ENCODE measurements at places on chromosomes 5 and 9.

- DNase-seq: no peak
Observed at GRCh38 chr9:37033682-37034304, at the start of gene PAX5. Gene PAX5 (minus strand): TSS chr9:37034268. CDS start chr9:37034031, 237 bp downstream.

DNA sequence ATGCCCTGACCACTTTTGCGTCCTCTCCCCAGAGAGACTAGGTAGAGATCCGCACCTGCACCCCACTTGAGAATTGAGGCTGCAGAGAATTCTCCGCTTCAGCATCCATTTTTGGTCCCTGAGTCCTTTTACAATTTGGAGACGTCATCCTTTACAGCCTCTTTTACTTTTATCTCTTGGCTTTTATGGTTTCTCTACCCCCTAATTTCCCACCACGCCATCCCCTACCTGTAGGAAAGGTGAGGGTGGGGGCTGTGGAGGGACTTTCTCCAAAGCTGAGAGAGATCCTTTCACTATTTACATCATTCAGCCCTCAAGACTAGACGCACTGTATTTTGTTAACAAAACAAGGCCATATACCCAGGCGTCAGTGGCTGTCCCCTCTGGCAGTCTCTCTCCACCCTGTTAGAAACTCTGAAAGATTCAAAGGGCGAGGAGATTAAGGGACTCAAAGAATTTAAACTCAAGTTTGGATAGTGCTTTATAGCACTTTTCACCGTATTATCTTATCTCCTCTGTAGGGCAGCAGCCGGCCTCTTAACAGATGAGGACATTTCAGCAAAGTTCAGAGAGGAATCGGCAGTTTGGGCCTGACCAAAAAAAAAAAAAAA, 1.7 kb downstream of the MSX2 start:
- DNase-seq: no peak

DNA sequence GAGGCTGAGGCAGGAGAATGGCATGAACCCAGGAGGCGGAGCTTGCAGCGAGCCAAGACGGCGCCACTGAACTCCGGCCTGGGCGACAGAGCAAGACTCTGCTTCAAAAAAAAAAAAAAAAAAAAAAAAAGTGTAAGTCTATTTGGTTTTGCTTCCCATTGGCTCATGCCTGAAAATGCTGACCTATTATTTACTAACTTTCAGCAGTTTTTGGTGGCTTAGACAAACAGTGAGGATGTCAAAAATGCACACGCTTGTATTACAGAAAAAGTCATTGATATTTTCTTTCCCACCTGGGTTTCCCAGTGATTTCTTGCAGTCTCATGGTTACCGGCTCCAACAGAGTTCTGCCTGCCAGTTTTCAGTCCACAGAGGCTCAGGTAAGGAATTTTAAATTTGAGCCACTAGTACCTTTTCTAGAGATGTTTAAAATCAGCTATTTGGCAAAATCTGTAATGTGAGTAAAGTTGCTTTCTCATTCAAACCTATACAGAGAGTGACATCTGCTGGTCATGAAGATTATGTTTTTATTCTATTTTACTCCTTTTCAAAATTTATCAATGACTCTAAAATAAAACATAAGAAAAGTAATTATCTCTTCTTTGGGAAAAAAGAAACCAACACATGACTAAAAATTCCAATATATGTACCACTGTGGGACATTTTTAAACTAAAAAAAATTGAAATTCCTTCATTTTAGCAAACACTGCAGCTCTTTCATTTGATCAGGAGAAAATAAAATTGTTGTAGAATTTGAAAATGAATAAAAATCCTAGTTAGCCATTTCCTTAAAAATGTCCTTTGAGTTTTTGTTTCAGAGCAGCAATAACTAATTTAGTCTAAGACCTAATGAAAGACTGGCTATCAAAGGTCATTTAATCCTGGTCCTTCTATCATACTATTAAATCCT, 8.8 kb downstream of the FAM200C start:
- peak; percentile 40 for DNase-seq

- DNase-seq: no peak
Observed at GRCh38 chr9:24961762-24962161, 416.1 kb upstream of the IZUMO3 start.

DNA sequence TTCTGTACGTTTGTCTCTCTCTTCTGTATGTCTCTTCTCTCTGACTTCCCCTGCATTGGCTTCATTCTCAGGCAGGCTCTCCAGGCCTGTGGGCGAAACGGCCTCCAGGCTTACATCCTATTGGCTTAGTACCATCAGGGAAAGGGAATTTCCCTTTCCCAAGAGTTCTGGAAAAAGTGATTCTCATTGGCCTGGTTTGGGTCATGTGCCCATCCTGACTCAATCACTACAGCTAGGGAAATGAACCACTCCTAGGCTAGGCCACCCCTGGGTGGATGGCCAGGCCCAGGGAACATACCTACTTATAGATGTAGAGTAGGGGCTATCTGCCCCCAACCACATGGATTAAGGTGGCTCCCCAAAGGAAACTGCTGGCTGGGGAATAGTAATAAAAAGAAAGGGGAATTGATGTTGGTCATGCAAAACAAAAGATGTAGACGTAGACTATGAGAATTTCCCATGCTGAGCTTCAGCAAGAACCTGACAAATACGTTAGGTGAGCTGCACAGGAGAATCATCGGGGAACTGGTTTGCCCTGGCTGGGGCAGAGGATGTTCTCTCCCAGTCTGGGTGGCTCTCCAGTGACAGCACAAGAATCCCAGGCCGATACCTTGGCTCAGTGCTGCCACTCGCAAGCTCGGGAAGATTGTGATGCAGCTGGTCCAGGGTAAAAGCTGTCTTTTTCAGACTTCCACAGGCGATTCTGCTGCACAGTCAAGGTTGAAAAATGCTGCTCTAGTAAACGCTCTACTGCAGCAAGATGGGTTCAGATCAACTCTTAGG, 3.7 kb upstream of the EGR1 start:
- peak; percentile 66 for DNase-seq

DNA sequence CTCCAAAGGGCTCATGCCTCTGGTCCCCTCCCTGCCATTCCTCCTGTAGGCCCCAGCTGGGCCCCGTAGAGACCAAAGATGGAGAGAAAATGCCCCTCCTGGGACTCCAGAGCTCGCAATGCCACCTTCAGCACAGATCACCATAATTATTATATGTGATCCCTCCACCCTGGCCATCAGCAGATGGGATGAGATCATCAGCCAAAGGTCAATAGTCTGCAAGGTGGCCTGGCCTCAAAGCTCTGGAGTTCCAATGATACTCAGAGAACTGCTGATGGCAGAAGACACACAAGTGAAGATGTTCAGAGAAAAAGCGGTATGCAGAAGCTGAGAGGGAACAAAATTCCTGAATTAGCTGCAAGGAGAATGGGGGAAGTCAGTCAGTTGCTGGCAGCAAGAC, 5.0 kb downstream of the RPP25L start:
- DNase-seq: no peak

- DNase-seq: no peak
Observed at GRCh38 chr5:122121479-122122465, 7.6 kb upstream of the ZNF474 start.

DNA sequence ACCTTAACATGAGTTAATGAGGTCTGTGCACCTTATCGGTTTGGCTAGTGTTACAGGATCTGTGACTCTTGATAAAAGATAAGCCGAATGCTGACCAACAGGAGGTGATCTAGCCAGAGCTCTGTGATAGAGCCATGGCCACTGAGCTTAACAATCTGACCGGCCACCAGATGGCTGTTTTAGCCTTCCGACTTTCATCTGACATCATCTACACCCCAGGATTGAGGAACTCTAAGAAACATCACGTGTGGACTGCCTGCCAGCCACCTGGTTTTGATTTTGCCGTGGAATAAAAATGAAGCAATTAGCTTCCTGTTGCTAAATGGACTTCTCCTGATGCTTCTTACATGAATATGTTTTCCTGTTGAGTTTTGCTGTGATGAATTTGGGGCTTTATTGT, 281.3 kb downstream of the CEMIP2 start:
- no peak for DNase-seq

DNA sequence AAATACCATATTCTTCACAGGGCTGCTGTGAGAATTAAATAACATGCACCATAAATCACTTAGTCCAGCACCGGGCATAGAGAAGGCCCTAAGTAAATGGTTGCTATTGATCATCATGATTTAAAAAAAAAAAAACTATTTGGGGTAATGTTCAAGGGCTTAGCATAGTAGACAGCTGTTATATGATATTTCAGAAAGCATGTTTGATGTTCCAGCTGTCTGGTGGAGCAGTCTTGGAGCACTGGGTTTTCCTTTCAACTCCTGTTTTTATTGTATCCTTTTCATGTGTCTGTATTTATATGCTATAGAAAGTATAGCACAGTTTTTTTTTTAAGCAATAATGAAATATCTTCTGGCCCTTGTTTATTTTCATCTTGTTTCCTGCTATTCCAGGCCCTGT, 28.0 kb upstream of the TOMM5 start:
- no peak for DNase-seq

DNA sequence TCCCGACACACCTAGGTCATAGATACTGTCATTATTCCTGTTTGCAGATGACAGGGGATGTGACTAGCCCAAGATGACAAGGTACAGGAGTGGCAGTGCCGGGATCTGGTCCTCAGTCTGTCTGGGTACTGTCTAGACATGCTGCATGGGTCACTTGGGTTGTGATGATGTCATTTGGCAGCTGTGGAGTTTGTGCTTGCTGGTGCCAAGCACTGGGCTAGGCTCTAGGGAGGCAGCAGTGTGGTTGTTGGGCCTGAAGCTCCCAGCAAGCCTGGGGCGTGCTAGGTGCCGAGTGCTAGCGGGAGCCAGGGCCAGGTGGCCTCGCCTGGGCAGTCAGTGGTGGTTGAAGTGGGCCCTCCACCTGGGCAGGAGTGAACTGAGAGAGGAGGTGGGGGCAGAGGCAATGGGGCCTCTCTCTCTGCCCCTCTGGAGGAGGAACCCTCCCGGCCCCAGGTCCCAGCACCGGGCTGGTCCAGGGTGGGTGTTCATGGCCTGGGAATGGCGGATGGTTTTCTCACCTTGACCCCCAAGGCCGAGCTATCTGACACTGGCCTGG, 8.8 kb upstream of the ASB6 start:
- DNase-seq: no peak

- DNase-seq: no peak
Observed at GRCh38 chr5:175867587-175868347, 3.6 kb upstream of the CPLX2 start.

- no peak for DNase-seq
Observed at GRCh38 chr5:59133764-59134261, 550.9 kb downstream of the RAB3C start.

GRCh38 chr5:66529704-66530103, 66.5 kb upstream of the MAST4 start:
- no peak for DNase-seq

DNA sequence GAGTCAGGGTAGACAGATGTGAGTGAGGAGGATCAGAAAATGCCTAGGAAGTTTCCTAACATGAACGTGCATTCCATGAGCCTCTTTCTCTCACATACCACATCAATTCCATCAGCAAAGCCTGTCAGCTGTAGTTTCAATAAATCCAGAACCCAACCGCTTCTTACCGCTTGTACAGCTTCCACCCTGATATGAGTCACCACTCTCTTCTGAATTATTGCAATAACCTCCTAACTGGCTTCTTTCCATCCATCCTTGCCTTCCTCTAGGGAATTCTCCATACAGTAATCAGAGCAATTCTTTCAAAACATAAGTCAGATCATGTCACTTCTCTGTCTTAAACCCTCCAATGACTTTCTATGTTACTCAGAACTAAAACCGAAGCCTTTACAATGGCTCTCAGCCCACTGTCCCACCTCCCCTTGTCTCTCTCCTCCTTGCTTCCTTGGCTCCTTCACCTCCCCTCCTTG, 8.1 kb upstream of the RAD23B start:
- DNase-seq: peak; percentile 94

- peak; percentile 61 for DNase-seq
Observed at GRCh38 chr5:34608859-34609648, 47.1 kb upstream of the RAI14 start.

DNA sequence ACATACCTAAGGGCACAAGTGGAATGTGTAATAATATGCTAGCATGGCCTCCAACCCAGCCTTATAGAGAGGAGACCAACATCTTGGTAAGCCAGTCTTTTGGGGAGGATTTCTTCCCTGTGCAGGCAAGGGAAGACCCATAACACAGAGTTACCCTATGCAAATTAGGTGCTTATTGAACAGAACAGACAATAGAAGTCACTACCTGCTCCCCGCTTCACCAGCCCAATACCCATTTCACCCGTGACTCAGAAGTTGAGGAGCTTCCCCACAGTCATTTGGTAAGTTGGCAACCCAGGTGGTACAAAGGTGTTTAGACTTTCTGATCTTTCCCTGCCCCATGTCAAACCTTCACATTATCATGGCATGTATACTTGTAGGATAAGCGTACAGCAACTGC, 44.6 kb downstream of the AOPEP start:
- no peak for DNase-seq

- no peak for DNase-seq
Observed at GRCh38 chr5:161546470-161547301, at the start of gene GABRB2. Gene GABRB2 (minus strand): TSS chr5:161546725. CDS start chr5:161546643, 82 bp downstream.

DNA sequence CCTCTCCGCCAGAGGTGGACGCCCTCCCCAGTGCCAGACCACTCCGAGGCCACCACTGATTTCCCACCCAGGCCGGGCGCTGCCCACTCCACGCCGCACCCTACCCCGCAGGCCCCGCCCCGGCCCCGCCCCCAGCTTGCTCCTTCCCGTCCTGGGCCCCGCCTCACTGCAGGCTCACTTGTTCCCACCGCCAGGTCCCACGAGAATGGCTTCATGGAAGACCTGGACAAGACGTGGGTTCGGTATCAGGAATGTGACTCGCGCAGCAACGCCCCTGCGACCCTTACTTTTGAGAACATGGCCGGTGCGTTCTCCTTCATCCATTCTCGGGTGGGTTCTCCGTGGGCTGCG, 6.5 kb downstream of the LRRC26 start:
- DNase-seq: no peak

- DNase-seq: no peak
Observed at GRCh38 chr9:35656831-35657545, 831 bp downstream of the RMRP start.

DNA sequence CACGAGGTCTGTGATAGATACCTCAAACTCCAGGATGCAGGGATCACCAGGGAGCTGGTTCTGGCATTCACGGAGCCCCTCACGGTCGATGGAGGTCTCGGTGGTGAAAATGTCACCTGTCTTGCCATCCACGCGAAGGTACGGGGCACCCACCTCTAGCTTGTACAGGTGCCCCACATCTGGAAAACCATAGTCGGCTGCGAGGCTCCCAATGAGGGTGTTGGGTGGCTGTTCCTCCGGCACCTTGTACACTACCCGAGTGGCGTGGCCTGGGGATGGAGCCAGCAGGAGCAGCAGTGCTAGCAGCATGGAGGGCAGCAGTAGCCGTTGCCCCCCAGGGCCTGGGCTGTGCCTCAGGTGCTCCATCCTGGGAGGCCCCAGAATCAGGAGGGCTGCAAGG, 9.2 kb downstream of the PCDH1 start:
- no peak for DNase-seq

GRCh38 chr9:135739271-135740220, 37.6 kb downstream of the KCNT1 start:
- no peak for DNase-seq

GRCh38 chr9:81150016-81150625, 539.2 kb downstream of the TLE1 start:
- no peak for DNase-seq

- no peak for DNase-seq
Observed at GRCh38 chr5:87899721-87900131, 368.9 kb downstream of the TMEM161B start.

All from amniotic stem cell (primary cell).